Stimulated activated effector memory CD8-positive, alpha-beta T cell treated with anti-CD3 and anti-CD28 coated beads, Interleukin-12 subunit alpha, Interleukin-12 subunit beta, amount 100 ng/mL, for 72 hours (primary cell): ENCODE measurements at places on chromosomes 2 and 18.
A peak's percentile ranks its signal among the peaks of the same experiment; 100 is the strongest.

GRCh38 chr2:55459279-55459678, 39.6 kb upstream of the CCDC88A start:
- DNase-seq, result no peak

DNA sequence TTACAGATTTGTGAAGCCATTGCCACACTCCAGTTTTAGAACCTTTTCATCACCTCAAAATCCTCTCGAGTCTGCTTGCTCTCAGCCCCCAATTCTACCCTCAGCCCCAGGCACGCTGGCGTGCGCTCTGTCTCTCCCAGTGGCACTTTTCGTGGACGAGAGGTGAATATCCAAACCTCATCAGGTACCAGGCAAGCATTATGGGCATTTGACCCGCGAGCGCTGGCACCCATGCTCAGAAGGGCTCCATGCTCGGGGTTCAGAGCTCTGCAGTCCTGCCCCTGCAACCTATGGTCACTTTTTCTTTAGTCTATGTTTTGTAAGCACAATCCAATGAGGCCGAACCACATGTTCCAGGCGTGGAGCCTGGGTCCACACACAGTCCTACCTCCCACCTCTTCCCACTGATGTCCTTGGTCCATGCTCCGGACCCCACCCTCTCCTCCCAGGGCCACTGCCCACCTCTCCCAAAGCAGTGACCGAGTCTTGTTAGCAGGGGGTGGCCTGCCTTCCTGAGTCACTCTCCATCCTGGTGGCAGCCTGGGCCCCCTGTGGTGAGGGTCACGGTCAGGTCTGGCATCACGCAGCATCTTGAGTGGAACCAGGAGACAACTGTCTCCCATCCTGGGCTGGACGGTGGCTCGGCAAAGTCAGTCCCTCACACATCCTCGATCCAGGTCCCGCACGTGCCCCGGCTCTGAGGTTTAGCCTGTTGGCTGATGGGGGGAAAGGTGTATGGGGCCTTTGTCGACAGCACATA, 256.9 kb downstream of the NDUFA10 start:
- no peak for DNase-seq

GRCh38 chr2:171404261-171404660, 29.5 kb downstream of the METTL8 start:
- DNase-seq, result no peak

DNA sequence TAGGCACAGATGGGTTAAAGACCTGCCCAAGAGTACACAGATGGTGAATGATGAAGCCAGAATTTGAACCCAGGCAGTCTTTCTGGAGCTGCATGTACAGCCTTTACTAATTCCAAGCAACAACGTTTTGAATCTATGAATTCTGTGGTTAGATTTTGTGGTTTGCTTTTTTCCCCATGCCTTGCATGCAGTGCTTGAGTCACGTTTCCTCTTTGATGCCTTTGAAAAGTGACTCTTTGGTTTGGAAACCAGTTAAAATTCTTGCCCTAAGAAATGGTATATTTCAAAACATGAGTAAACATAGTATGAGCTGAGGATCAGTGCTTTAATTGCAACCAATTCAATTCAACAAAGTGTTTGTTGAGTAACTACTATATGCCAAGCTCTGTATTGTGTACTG, 48.2 kb upstream of the PPM1B start:
- DNase-seq, result peak; percentile 61

DNA sequence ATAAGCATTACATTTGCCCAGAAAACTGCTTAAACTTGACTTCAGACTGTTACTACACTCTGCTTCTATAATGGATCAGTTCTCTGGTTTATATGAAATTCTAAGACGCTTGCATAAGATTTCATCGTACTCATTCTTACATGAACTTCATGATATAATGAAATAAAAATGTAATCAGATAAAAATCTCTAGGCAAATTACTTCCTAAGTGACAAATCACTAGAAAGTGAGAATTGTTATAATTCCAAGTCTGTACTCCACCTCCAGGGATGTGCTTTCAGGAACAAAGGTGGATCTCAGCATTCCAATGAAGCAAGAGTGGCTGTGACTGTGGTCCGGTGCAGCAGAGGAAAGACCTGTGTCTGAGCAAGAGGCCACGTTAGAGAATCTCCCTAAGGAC, 226.2 kb downstream of the PIEZO2 start:
- no peak for DNase-seq

GRCh38 chr2:222043897-222044296, 254.9 kb downstream of the PAX3 start:
- no peak for DNase-seq

GRCh38 chr18:49178321-49178720, 227.6 kb upstream of the SMAD7 start:
- no peak for DNase-seq

- DNase-seq, result no peak
Measured at GRCh38 chr2:239382384-239382880, 18.4 kb downstream of the HDAC4 start.
